ENCODE measurements at places on chromosomes 2 and 18.

DNA sequence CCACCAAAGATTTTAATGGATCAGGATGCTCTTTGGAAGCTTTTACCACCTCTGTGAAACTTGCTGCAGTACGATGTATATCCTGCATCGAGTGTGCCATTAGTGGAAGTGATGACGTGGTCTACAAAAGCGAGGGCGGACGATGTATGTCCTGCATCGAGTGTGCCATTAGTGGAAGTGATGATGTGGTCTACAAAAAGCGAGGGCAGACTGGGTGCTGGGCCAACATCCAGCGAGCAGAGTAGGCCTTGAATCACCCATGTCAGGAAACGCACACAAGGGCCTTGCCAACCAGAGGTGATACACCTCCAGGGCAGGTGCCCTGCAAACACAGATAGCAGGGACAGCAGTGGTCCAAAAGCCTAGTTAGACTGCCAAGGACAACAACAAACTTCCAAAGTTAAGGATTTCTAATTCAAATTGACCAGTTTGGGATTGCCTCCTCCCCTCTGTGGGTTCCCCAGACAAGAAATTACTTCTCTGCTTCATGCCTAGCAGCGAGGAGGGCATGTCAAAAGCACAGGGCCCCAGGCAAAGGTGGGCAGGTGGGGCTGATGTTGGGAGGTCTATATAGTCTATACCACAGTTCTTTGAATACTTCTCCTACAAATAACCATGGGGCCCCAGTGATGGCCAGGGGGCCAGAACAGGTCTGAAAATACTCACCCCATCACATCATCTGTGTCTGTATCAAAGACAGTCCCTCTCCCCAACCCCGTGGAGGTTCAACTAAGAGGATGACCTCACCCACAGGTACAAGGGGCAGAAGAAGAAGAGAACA is 70.2 kb downstream of the ADD2 start:
- DNase-seq: no peak

DNA sequence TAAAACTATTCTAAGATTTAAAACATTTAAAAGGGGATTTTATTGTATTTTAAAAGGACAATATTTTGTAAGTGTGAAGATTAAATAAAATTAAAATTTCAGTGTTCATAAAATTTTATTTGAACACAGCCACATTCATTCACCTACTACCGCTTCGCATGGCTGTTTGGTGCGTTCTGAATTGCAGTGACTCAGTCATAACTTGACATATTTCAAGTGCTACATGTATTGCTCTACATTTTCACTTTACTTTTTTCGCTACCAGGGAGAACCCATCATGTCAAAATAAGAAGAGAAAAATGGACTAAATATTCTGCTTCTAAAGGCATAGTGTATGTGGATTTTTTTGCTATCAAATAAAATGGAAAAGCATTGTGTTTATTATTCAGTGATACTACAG is 8.7 kb downstream of the PTH2R start:
- DNase-seq: no peak

- no peak for DNase-seq
Measured at GRCh38 chr18:69000366-69000765, 202.5 kb downstream of the CCDC102B start.

GRCh38 chr18:9965711-9966624 is 52.2 kb downstream of the VAPA start:
- no peak for DNase-seq

- no peak for DNase-seq
Measured at GRCh38 chr2:31256611-31257382, 22.8 kb downstream of the EHD3 start.

DNA sequence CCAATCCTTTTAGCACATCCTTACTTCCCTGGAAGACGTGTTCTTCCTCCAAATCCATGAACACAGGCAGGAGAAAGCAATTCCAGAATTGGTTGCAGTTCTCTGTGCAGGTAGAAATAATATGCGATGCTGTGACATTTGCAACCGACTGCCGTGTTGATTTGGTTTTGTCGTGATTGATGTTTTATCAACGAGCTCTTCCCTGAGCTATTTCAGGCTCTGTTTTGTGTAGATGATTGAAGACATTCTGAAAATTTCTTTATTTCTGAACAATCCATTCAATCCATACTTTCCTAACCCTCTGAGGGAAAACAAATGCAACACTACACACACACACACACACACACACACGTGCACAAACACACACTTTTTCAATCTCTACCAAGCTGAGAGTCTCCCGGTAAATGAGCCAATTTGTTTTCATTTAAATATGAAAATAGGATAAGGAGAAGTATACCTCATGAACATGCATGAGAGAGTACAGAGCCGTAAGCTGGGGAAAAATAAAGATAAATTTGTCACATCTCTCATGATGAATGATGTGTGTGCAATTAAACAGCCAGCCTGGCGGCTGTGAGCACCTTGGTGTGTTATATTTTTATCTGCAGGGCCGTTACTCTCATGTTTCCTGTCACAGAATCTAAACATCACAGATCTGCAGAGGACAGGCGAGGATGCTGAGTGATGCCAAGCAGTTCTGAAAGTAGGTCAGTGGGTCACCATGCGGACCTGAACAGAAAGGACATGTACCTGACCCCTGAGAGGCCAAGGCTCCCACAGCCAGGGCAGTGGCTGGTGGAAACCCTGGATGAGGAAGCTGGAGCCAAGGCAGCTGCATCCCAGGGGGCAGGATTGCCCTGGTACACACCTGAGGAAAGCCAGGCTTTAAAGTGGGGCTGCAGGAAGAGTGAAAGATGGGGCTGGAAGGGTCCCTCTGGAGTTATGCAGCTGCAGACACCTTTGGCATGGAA is 64.8 kb downstream of the PDCL3 start:
- no peak for DNase-seq

GRCh38 chr18:1103537-1103936 is 198.9 kb downstream of the ADCYAP1 start:
- DNase-seq: no peak
